ENCODE measurements at places on chromosomes 12 and 14.

- DNase-seq: no peak
These were observed 23.3 kb upstream of the CCER1 start for GRCh38 chr12:90978117-90978770.

DNA sequence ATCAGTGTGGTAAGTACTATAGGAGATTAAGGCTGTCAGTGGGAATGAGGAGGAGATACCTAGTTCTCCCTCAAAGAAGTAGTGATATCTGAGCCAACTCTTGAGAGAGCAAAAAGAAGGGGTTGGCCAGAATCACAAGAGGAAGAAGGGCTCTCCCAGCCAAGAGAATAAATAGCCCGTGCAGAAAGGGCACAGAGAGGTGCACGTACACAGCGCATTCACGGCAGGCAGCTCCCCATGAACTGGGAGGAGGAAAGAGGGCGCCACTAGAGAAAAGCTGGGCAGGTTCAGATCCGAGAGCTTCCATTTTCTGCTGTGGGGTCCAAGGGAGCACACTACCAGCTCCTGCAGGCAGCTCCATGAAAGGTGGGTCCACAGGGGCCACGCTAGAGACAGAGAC is 59.9 kb downstream of the PPP2R5E start:
- no peak for DNase-seq

- DNase-seq: no peak
These were observed 22.8 kb downstream of the TMBIM6 start for GRCh38 chr12:49764126-49764525.

DNA sequence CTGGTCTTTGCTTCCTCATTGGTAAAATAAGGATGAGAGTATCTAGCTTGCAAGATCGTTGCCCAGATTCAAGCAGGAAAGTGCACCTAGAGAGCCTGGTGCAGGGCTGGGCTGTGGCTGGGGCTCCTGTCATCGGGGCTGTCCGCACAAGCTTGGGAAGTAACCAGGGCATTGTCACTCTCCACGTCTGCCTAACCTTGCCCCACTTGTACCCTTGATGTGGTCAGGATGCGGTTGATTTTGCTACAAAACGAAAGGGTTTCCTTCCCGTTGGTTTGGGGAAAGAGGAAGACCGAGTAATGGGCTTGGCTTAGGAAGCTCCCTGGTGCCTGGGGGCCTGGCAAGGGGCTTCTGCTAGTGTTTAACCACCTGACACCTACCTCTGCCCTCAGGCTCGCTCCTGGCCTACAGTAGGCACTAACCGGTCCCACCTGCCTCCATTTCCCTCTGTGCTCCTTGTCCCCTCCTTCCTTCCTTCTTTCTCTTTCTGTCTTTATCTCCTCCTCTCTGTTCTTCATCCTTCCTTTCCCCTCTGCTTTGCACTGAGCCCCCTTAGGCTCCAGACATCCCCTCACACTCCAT is 21.8 kb downstream of the MVK start:
- DNase-seq: peak; percentile 40

- DNase-seq: no peak
These were observed 1.2 kb downstream of the PPP1R12A start for GRCh38 chr12:79933532-79934264.

DNA sequence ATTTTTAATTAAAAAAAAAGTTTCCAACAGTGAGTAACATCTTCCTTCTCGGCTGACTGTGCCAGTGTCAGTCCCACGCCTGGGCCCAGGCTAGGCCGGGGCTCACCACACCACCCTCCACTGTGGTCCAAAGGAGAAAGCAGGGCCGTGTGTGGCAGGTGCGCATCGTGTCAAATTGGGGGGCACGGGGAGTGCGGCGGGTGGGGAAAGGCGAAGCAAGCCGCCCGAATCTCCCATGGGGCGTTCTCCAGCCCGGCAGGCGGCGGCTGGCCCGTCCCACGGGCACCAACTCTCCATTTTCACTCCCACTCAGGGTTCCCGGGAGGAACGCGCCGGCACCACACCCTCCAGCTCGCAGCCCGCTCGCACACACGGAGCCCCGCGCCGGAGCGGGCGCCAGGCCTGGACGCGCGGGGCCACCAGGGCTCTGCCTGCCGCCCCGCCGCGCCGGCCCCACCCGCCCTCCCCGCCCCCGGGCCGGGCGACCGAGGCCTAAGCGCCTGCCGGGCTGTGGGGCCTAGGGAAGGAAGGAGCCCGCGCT is 604 bp downstream of the EEA1 start:
- peak; percentile 59 for DNase-seq

DNA sequence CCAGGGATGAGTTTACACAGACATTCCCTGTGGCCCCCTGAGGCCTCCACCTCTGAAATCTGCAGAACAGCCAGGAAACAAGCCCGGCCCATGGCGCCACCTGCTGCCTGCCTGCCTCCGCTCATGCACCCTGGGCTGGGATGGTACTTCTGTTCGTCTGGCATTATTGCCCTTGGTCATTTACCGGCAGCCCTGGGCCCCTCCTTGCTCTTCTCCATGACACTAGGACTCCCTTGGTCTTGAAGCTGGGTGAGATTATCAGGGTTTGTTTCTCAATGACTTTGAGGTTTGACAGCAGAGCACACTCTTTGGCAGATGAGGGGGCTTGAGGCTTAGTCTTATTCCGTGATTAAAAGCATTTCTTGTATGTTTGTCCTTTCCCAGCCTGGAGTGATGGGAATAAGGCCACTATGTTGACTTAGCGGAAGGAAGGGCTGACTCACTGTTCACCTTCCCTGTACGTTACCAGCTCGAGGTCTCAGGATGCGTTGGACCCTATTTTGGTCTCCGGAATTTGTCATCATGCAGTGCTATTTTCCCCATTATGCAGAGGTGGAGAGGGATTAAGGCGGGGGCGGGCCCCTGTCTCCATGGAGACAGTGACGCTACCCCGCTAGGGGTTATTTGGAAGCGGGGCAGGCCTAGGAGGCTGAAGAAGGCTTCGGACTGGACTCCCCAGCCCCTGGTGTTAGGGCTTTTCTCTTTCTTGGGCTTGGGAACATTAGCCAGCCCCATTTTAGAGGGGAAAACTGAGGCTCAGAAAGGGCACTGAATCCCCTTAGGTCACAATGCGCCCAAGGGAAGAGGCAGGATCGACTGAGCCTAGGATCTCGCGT is 706 bp upstream of the PEX5 start:
- DNase-seq: peak; percentile 59

GRCh38 chr12:25824734-25825133 is 133.7 kb upstream of the RASSF8 start:
- no peak for DNase-seq

- DNase-seq: no peak
These were observed 2.5 kb downstream of the TRAF3 start for GRCh38 chr14:102779574-102780315.

DNA sequence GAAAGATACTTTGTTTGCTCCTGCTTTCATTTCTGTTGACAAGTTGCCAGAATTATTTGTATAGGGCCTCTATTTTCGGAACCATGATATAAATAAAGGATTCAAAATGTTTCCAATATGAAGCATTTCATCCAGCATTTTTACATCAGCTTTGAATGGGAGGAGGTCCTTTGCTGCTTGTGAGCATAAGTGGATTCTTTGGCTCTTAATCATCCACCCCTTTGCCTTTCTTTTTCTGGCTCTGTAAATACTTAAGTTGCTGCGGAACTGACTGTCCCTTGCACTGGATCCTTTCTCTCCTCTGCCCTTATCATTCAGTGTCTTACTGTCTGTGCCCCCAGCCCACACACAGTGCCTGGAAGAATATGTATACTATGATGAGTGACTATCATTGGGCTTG is 357.3 kb upstream of the RGS6 start:
- no peak for DNase-seq

- no peak for DNase-seq
These were observed 377.9 kb downstream of the GALC start for GRCh38 chr14:87615047-87615446.

DNA sequence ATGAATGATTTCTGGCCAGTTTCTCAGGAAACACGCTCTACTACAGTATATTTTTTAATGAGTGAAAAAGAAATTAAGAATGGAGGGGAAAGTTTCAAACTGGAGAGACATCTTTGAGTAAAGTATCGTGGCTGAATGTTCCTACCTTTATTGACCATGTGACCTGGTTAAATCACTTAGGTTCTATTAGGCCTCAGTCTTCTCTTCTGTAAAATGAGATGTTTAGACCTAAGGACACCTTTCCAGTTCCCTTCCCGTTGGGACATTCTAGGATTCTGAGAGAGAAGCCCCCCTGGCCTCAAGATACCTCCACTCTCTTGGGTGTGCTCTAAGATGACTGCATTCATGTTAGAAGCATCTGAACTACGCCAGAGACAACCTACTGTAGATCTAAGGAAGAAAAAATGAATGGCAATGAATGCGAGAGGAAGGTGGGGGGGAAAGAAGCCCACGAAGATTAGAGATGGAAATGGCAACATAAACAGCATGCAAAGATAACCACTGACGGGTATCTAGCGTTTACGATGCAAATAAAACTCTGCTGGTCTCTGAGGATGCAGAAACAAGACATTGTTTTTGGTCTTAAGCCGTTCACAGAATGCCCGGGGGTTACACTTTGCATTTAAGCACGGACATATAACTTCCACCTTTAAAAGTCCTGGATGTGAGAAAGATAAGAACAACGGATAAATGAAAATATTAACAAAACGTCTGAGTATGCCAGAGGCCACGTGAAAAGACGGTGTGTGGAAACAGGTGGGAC is 599 bp upstream of the CPSF6 start:
- no peak for DNase-seq

GRCh38 chr12:90989686-90990111 is 15.1 kb downstream of the EPYC start:
- no peak for DNase-seq

DNA sequence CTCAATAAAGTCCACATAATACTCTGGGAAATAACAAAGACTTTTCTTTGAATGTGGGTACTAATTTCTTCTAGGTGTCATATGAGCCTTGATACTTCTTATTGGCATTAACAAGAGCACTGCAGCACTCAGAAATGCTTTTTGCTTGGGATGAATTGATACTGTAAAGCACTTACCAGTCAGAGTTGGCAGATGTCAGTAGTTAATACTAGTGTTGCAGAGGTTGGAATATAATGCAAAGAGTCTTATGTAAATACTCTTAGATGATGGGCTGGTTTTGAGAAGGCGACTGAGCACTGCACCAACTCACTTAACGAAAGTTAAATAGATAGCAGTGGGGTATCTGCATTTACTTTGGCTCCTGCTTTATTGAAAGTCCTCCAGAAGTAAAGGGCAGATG is 25.6 kb upstream of the MBIP start:
- no peak for DNase-seq

DNA sequence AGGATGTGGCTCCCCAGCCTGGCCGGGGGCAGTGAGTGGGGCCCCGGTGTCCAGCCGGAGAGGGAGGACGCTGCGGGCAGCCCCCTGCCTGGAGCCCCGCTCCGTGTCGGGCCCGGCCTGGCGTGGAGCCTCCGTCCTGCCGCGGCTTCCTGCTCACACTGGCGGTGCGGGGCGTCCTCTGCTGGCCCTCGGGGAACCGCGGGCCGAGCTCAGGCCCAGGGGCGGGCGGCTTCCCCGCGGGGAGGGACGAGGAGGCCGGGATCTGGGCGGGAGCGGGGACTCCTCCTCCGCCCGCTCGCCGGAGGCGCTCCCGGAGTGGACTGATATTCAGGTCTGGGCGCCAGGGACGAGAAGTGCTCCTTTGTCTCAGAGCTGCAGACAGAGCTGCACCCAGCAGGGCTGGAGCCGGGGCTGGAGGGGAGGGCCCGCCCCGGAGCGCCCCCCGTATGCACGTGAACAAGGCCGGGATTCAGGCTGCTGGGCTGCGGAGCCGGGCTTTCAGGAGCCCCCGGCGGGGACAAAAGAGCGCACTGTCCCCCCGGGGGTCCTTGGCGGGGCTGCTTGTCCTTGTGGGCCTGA is 2.2 kb downstream of the MMP17 start:
- no peak for DNase-seq

GRCh38 chr12:108518101-108518715 is 3.1 kb downstream of the FICD start:
- DNase-seq: no peak

DNA sequence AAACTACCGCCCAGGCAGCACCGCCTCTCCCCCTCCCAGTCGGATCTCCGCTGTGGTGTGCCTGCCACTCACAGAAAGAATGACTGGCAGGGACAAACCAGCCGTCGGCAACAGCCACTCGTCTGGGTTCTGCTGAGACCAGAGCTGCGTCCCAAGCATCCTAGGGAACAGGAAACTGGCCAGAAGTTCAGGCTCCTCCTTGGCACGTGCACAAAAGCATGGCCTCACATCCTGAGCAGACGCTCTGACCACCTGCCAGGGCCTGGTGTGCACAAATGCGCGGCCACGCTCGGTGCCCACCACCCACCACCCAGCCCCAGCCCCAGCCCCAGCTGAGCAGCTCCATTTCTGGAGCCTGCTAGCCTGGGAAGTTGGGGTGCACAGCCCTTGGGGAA is 214.8 kb downstream of the DPF3 start:
- no peak for DNase-seq

GRCh38 chr12:81974762-81975161 is 215.6 kb upstream of the PPFIA2 start:
- no peak for DNase-seq

DNA sequence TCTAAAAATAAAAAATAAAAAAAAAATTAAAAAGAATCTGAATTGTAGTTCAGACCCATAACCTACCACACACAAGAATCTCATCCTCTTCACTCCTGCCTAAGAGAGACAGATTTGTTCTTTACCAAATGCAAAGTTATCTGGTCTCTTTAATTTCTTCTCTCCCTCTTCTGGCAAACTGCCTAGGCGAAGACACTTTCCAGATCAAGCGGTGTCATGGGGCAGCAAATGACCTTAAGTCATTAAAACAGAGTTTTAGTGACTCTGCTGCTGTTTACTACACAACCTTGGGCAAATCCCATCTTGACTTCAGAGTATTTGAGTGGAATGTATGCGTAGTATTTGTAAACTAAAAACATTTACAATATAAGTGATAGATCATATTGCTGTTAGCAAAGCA is 60.9 kb upstream of the NID2 start:
- DNase-seq: no peak

GRCh38 chr12:121748571-121749265 is 36.2 kb downstream of the TMEM120B start:
- DNase-seq: peak; percentile 27

GRCh38 chr12:716506-716905 is 35.9 kb upstream of the WNK1 start:
- DNase-seq: peak; percentile 52

GRCh38 chr12:103846415-103846814 is 5.4 kb upstream of the NT5DC3 start:
- no peak for DNase-seq

DNA sequence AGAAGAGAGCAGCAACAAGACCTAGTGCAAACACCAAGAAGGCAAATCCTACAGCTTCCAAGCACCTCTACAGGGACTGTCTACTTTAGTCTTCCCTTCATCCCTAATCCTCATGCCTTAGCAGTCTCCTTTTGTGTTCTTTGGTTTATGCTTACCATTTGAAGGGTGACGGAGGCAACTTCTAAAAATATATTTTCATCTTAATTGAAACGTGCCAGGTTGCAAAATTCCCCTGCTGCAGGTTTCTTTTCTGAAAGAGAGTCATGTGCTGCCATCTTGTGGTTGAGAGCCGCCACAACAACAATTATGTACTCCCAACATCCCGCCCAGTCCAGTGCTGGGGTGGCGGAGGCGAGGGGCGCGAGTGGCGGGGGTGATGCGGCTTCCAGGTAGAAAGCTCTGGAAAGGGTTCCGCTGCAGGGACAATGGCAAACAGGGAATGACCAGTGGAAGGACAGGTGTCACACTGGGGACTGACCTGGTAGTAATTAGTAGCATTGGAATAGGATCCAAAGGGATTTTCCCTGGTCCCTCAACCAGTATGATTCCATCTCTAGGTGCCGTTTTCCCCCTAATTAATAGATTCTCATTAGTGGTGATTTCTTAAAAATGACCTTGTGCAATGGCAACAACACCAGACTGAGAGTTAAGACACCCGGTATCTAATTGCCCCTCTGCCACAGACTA is 80.3 kb upstream of the GNG2 start:
- DNase-seq: peak; percentile 62

GRCh38 chr14:67623114-67623513 is 3.4 kb downstream of the ARG2 start:
- DNase-seq: no peak
